RPMI7951 (cell line): ENCODE measurements at places on chromosomes 1 and 21.

- DNase-seq = peak; percentile 76
Observed at GRCh38 chr1:63813829-63814277, 40.0 kb downstream of the ROR1 start.

DNA sequence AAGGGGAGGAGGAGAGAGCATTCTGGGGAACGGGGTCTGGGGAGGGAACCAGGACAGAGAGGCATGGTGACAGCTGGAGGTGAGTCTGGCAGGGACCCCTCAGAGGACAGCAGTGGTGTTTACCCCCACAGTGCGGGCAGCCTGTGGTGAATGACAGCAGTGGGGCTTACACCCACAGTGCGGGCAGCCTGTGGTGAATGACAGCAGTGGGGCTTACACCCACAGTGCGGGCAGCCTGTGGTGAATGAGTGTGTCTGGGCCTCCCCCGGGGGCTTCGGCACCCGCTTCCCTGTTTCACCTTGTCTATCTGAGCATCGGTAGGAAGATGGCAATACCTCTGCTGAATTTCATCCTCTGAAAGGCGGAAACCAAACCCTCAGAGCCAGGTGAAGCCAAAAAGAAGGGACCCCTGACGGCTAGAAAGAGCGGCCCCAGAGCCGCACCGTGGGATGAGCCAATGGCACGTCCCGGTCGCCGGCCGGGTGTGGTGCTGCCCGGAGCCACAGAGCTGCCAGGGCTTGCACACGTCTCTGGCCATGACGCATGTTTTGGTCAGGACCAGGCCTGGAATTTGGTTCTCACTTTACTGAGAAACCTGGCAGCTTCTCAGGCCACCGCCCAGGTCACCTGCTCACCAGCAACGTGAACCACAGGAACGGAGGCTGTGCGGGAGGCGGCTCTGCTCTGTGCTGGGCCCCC, 54.1 kb downstream of the SIK1 start:
- no peak for DNase-seq

DNA sequence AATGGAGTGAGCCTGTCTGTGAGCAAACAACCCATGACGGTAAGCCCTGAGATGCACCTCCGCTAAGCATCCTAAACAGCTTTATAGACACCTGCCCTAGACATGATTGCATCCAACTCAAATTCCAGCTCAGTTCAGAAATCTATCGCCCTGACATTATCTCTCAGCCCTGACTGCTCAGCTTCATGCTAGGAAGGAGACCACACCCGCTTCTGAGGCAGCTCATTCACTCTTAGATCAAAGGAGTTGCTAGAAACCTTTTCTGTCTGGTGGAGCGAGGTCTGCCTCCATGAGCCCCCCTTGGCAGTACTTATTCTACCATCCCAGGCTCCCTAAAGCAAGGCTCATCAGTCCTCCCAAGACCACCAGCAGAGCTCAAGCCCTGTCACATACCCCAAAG, 17.0 kb downstream of the IL10RB start:
- no peak for DNase-seq

- DNase-seq = no peak
Observed at GRCh38 chr1:109844609-109845008, 66.0 kb upstream of the CSF1 start.

- DNase-seq = no peak
Observed at GRCh38 chr1:167648978-167649744, 19.1 kb downstream of the RCSD1 start.

- DNase-seq = no peak
Observed at GRCh38 chr1:84803604-84804003, 89.4 kb downstream of the LPAR3 start.

DNA sequence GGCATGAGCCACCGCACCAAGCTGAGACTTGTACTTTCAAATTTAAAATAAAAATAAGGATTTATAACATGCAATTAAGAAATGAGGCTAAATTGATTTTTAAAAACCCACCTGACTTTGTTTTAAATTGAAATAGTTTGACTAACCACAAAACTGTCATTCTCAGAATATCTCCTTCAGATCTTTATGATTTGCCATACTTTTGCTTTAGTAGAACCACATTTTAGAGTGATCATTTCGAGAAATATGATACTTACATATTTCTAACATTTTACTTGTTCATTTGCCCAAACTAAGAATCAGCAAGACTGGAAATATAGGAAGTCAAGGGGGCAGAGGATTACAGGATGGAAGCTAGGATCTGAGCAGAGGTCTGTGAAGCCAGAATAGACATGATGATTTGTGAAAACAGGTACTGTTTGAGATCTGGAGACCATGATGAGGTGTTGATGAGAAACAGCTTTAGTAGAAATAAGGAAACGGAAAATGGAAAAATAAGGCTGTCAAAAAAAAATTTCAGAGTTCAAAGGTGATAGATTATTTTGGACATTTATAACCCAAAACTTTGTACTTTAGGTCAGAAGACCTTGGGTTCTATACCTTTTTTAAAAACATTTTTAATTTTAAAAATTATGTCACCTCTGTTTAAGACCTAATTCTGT, 44.8 kb downstream of the GIPC2 start:
- DNase-seq = no peak

- peak; percentile 76 for DNase-seq
Observed at GRCh38 chr1:35564037-35564883, 6.7 kb downstream of the NCDN start.

DNA sequence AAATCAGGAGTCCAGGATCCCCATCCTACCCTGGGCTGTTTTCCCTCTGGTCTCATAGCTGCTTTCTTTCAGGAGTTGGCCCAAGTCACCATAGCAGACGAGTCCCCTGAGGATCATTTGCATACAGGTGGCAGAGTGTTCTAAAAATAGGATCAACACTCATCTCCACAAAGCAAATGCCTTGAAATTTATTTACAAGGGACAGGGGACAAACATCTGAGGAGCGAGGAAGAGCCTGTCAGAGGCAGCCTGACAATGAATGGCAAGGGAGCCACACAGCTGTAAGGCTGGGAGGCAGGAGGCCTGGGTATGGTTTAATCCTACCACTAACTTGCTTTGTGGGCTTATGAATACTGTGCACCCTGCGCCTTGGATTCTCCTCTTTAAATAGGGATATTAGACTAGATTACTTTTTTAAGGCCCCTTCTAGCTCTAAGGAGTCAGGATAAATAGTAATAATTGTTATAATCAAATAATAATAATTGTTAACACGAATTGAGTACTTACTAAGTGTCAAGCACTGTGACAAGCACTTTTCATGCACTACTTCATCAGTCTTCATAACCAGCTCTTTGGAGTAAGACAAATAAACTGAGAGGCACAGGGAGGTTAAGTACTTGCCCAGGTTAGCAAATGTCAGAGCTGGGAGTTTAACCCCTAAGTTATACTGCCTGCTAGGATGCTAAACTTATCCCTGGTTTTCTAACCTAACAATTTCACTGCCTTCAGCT, 34.5 kb downstream of the RAB3B start:
- no peak for DNase-seq

GRCh38 chr1:153767519-153767918, 7.7 kb upstream of the SLC27A3 start:
- DNase-seq = no peak

- no peak for DNase-seq
Observed at GRCh38 chr1:38037221-38037939, 9.2 kb downstream of the POU3F1 start.

DNA sequence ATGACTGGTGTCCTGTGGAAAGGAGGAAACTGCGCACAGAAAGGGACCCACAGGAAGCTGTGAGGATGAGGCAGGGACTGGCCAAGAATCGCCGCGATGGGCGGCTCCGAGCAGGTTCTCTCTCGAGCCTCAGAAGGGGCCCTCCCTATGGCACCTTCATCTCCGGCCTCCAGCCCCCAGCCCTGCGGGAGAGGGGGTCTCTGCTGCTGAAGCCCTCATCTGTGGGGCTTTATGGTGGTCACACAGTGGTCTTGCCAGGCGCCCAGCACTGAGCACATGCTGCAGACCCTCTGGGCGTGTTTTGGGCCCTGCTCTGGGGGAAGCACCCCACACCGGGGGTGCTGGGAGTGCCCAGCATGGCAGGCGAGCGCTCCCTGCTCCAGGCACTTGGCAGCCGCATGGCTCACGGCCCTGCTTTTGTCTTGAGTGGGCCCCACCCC, 86.6 kb upstream of the ACTRT2 start:
- no peak for DNase-seq

DNA sequence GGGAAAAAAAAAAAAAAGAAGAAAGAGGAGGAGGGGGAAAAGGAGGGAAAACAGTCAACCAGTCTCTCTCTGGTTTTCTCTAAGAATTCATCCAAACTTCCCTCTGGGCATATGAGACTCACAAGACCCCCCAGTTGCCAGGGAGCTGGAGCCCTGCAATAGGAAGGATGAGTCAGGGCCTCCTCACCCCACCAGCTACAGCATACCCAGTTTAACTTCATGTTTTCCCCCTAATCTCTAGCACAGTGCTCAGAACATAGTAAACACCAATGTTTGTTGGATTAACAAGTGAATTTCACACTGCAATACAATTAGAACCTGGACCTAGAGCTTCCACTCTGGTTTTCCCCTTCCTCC, 7.8 kb downstream of the F11R start:
- peak; percentile 85 for DNase-seq

DNA sequence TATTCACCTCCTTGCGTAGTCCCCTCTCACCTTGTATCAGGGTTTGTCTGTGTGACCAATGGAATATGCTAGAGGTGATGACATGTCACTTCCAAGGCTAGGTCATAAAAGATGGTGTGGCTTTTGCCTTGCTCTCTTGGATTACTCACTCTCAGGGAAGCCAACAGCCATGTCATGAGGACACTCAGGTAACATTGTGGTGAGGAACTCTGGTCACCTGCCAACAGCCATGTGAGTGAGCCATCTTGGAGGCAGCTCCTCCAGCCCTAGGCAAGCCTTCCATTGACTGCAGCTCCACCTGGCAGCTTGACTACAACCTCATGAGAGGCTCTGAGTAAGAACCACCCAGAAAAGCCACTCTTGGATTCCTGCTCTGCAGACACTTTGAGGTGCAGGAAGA, 11.0 kb upstream of the HEYL start:
- DNase-seq = no peak

DNA sequence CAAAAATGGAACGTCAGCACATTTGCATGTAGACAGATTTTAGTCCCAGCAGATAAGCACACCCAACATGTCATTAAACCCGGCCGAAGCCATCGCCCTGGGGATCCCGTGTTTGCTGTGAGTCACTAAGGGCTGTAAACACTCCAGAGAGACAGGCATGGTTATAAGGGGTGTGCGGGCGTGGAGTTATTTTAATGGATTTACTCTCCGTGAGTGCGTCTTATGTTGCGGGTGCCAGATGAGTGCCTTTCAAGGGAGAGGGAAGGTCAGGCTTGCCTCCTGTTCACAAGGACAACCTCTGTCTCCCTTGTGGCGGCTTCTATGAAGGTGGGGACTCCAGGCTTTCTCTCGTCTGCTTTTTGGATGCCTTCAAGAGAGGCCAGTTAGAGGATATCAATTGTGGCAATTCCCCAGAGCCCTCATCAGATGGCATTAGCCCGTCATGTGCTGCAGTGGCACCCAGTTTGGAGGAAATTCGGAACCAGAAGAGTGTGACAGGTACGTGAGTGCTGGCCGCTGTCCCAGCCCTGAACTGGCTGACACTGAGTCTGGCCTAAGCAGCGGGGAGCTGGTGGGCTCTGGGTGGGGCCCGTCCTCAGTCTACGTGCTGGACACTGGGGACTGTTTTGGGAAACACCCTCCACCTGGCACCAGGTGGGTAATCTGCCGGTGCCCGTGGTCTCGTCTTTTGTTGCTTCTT, 223.8 kb upstream of the TMEM51 start:
- DNase-seq = peak; percentile 72

GRCh38 chr1:53390736-53391135, 62.9 kb upstream of the LRP8 start:
- DNase-seq = no peak

DNA sequence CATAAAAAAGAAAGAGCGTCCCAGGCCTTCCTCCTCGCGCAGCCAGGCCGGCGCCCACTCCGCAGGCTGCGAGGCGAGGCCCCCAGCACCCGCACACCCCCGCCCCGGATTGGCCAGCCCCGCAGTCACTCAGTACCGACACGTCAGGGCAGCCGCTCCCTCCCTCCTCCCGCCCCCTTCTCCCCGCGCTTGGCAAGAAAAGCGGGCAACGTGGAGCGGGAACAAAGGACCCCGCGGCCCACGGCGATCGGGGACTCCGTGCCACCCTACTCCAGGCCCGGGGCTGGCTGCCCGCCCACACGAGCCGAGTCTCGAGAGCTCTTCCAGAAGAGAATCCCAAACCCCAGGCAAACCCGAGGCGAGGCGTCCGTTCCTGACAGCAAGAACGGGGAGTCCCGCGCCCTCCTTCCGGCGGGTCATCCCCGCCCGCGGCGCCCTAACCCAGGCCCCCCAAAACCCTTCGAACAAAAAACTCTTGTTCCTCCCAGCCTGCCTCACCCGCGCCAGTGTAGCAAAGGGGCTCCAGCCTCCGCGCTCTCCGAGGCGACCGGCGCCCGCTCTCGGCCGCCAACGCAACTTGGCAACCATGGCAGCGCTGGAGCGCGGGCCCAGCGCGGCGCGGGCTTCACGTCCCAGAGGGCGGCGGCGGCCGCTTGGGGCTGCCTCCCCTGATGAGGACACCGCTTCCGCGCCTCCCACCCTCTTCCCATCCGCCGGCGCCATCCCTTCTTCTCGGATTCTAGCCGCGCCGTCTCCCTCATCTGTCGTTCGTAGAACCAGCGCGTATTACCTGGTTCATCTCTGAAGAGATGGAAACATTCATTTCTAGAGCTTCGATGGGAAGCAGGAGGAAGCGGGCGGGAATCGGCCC, 645 bp downstream of the IVNS1ABP start:
- peak; percentile 86 for DNase-seq

DNA sequence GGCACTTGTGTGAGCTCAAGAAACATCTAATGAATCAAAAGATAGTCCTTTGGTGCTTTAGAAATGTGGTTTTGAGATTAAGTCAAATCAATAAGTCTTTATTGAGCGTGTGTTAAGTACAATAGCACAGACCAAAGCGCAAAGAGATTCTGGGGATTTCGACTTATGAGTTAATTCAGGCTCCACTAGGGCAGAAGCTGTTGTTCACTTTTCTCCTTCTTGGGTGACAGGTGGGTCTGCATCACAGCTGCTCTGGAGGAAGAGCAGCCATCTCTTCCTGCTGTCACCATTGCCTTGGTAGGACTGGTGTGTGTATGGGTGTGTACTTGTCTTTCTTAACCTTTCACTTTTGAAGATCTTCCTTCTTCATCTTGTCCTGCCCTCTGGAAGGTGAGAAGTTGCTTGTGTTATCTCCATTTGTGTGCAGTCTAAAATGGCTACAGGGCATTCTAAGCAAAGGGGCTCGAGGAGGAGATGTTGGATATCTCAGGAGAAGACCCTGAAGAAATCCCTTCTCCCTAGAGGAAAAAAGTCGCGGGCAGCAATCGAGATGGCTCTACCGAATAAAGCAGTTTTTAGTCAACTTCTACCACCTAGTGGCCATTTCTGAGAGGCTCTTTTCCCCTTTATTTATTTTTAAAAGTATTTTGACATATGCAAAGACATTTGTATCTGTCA, 22.9 kb upstream of the DISC1 start:
- peak; percentile 67 for DNase-seq

- DNase-seq = no peak
Observed at GRCh38 chr1:1210726-1211540, 3.0 kb downstream of the TNFRSF4 start.

DNA sequence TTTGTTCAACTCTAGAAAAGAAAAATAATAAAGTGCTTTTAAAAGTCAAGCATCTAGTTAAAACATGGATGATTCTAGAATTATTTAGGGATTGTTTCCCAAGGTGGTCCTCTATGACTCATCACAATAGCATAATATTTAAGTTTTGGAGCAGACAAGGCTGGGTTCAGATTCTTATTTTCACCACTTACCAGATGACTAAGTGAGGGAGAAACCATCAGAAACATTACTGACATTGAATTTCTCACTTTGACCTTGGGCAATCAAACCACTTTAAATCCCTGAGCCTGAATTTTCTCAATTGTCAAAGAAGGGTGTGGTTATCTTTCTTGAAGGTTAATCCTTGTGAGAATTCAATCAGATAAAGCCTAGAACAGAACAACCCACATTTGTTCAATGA, 102.5 kb upstream of the PTGFR start:
- DNase-seq = no peak
